Activated T-helper 17 cell treated with anti-CD3 and anti-CD28 coated beads, Interleukin-2, amount 50 U/mL, for 72 hours (primary cell): ENCODE measurements at places on chromosomes 4 and X.
A peak's percentile ranks its signal among the peaks of the same experiment; 100 is the strongest.

- no peak for ATAC-seq
These were observed 159.6 kb downstream of the PTTG2 start for GRCh38 chr4:38119668-38120385.

DNA sequence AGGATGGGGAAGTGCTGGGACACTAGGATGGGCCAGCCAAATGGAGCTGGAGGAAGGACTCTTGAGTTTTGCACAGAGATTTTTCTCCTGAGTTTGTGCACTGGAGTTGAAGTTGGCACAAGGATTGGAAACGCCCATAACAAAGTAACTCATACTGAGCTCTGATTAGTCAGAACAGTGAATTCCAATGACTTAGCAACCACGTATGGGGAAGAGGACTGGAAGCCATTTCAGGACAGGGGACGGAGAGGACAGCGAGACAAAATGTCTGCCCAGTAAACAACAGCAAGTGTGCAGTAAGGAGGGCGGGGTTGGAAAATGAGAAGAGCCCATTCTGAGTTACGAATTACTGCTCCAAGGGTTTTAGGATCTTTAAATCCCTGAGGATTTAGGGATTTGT lies 5.9 kb downstream of the RIPPLY1 start:
- ATAC-seq = no peak

GRCh38 chr4:89640620-89641366 lies 196.2 kb downstream of the SNCA start:
- ATAC-seq = no peak

GRCh38 chr4:181051931-181052330 lies 1191.3 kb upstream of the TENM3 start:
- ATAC-seq = no peak

DNA sequence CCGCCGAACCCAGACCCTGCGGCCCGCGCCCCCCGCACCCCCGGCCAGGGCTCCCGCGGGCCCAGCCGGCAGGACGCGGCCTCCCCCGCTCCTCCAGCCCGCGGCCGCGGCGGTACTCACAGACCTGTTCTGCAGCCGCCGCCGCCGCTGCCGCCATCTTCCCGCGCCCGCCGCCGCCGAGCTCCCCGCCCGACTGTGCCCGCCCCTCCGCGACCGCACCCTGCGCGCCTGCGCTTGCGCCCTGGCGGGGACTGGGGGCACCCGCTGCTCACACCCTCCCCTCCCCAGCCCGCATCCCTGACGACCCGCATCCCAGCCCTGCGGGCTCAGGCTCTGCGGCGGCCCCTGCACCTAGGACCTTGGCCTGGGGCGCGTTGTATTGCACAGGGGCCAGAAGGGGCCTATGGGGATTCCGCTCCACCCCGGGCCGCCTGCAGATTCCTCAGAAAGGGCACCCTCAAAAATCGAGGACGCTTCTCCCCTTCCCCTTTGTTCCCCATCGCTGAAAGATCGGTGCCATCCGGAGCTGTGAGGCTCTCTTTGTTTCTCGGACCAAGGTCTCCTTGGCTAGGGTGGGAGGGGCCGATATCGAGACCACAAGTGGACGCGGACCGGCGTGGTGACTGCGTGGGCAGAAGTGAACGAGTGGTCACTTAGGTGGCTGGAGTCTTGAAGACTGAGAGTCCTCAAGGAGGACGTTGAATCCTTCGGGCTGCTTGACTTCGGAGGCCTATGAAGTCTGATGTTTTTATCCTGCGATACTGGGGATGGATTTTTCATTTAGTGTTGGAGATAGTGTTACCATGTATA lies at the start of gene SGCB:
Gene SGCB (minus strand): TSS at position 197 of the 810 bp plus-strand sequence. CDS start 40 bp downstream, at position 157.
- ATAC-seq = peak; percentile 95

DNA sequence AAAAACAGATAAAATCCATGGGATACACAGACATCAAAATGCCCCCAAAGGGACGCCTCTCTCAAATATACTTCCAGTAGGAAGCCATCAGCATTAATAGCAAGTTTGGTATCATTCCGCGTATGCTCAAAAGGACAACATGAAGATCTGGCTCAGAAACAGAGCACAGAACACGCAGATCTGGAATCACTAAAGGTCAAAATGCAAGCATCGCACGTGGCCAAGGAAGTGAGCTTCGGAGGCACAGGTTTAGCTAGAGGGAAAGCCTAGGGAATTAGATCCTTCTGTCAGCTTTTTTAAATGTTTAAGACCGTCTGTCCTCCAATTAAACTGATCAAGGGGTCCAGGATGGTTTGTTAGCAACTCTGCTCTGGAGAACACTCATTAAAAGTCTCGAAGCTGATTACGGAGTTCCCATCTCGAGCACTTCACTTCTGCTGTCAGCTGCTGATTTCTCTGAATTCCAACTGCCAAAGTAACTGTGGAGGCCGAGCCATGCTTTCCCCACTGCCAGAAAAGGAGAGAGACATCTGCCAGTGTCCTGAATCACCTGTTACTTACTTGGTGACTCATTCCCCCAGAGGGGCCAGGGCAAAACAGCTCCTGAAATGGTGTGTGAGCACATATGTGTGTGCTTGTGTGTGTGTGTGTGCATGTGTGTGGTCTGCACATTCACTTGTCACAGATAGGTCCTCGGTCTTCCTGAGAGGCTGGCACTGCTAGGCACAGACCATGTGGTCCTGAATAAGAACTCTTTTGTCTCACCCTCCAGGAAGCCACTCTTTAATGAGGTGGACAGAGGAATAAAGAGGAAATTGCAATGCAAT lies 177.7 kb upstream of the PPARGC1A start:
- ATAC-seq = no peak

DNA sequence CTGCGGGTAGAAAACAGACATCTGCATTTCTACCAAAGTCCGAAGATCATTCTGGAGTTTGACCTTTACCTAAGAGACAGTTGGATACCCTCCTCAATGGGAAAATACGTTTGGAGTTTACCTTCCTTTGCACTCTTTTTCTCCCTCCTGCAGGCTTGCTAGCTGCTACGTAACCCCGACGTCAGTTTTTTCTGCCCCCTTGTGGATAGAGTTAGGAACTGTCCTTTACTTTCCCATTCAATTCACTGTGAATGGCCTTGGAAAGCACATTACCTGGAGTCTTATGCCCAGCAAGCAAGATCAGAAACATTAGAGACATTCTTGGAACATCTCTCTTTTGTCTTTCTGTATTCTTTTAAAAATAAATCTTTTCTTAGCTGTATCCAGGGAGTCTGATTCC lies 250.7 kb downstream of the NAP1L3 start:
- ATAC-seq = no peak

GRCh38 chr4:10416441-10416840 lies 40.8 kb downstream of the ZNF518B start:
- no peak for ATAC-seq

DNA sequence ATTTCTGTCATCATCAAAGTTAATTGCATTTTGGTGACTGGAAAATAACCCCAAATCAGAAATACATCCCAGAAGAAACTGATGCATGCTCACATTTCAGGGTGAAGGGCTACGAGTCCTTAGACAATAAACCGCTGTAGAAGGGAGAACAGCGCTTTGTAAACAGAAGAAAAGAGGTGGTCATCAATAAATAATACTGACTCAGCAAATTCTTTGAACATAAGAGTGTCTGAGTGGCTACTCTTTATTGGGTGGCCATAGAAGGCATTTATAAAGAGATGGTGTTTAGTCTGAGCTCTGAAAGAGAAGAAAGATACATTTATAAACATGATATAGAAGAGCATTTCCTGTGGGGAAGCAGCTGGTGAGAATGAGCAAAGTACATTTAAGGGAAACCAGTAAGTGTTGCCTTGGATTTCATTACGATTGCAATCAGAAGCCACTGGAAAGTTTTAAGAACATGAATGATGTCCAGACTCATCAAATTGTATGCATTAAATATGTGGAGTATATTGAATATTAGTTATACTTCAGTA lies 246.9 kb upstream of the GIMD1 start:
- ATAC-seq = no peak

- ATAC-seq = no peak
These were observed 1.3 kb upstream of the ZNF141 start for GRCh38 chr4:336099-336892.

DNA sequence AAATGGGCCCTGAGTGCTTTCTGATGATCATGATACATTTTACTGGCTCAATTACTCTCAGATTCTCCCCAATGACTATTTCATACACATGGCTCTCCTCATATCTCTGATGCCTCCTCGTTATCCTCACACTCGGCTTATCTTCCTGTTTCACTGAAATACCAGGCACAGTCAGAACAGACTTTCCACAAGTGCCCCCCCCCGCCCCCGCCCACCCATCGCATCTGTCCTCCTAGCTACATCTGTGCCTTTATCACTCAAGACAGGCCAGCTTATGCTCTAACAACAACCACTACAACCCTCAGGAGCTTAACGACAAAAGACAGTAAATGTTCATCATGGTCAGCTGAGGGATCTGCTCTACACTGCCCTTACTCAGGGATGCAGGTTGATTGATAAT lies 610.6 kb upstream of the DIPK2B start:
- ATAC-seq = peak; percentile 21

DNA sequence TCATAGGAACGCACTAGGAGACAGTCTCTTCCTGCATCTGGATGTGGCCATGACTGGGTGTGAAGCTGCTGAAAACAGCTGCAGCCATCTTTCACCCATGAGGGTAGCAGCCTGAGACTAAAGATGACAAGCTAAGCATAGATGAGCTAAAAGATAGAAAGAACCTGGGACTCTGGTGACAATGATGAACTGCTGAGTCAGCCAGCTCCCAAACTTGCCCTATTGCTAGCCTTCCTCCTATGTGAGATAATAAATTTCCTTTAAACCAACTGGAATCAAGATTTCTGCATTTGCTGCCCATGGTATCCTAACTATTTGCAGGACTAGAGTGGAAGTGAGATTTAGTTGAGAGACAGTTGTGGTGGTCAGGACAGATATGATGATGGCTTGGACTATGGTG lies 21.0 kb upstream of the PI4K2B start:
- ATAC-seq = no peak

GRCh38 chrX:13654116-13654515 lies 1.2 kb downstream of the TCEANC start:
- no peak for ATAC-seq

DNA sequence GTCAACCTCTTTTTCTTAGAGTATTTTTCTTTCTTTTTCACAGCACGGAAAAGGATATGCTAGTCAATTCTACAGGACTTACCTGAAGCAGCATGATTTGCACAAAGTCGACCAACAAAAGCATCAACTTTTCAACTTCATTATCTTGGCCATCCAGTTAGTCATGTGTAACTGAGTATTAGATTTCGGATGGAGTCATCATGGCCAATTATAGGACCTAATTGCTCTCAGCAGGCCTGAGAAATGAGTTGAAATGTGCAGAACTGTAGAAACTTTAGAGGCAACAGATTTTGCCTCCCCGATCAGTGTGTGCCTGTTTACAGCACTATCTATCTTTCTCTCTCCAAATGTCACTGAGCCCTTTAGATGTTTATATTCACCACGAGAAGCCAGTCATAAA lies 41.0 kb downstream of the PCDH10 start:
- no peak for ATAC-seq

GRCh38 chr4:11505221-11505971 lies 76.7 kb upstream of the HS3ST1 start:
- peak; percentile 91 for ATAC-seq

- ATAC-seq = no peak
These were observed 2050.7 kb downstream of the ARAP2 start for GRCh38 chr4:34193451-34194154.

DNA sequence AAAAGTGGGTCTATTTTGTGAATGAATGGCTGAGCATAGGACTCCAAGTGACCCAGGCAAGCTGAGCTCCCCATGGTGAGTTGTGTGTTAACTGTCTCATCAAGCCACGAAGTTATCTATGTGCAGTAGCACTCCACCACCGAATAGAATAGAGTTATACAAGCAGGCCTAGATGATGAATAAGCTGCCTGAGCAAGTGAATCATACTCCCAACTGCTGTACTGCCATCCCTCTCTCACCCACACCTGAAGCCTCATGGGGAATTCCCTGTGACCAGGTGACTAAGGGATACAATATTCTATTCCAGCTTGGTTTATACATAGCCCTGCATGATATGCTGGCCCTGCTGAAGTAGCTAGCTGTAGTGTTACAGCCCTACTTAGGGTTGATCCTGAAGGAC lies 38.7 kb downstream of the KDM5C start:
- peak; percentile 88 for ATAC-seq

GRCh38 chr4:52640808-52641565 lies 18.1 kb downstream of the USP46 start:
- no peak for ATAC-seq
